ENCODE measurements at places on chromosomes 12 and 14.
A peak's percentile ranks its signal among the peaks of the same experiment; 100 is the strongest.

DNA sequence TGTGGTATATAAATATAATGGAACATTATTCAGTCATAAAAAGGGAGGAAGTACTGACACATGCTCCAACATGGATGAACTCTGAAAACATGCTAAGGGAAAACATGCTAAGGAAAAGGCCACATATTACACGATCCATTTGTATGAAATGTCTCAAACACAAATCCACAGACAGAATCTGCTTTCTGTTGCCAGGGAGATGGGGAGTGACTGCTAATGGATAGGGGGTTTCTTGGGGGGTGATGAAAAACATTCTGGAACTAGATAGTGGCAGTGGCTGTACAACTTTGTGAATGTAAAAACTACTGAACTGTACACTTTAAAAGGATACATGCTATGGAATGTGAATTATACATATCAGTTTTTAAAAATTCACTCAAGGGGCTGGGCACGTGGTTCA lies 6.6 kb downstream of the PPTC7 start:
- DNase-seq, result no peak

- no peak for DNase-seq
Measured at GRCh38 chr14:95701846-95702221, 12.1 kb downstream of the TCL1A start.

DNA sequence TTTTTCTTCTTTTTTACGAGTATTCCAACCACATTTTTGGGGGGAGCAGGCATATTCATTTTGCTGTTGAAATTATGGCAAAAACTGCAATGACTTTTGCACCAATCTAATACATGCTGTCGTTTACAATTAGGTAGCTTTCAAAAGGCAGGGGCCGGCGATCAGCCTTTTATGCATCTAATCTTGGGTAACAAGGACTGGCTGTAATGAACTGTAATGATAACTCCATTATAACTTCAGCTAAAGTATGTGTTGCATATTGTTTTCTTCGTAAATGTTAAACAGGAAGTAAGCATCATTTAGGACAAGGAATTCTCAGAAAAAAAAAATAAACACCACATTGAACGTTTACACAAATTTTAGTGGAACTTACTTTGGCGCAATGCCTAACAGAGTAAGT lies 30.3 kb upstream of the KLRF1 start:
- peak; percentile 32 for DNase-seq

- DNase-seq, result peak; percentile 22
Measured at GRCh38 chr14:47278233-47278842, 397.1 kb downstream of the MDGA2 start.

DNA sequence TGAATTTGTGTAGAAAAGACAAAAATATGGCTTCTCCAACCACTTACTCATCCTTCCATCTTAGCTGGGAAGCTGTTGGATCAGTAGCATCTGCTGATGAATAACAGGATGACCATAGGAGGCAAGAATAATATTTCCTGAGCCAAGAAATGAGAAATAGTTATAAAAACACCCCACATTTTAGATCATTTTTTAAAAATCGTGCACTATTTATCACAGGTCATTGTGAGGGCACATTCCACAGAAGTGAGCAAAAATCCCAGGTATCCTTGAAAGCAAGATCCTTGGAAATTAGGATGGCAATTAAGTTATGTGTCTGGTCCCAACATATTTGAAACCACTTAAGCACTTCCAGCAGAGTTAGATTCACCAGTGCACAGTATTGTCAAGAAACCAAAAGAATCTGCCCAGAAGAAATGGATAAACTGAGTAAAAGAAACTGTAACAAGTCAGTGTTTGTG lies 8.4 kb downstream of the FAR2 start:
- DNase-seq, result no peak

GRCh38 chr12:27025116-27025515 lies 2.8 kb downstream of the MED21 start:
- no peak for DNase-seq

DNA sequence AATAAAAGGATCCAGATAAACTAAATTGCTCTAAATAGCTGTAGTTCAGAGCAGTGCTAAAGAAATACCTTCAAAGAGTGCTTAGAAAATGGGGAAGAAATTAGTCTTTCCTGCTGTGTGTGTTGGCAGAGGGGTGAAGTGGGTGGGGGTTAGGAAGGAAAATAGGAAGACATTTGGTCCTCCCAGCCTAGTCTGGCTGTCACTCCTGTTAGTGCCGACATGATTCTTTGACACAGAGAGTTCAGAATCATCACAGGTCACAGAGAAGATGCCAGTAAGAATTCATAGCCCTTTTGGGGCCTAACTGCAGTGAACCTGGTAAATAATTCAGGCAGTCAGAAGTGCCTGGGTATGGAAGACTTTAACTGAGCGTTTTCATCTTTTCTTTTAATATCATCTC lies 74.8 kb downstream of the FLRT2 start:
- no peak for DNase-seq
